ENCODE measurements at places on chromosomes 2 and 18. TPM values are rescaled to one million over a fixed set of nuclear protein-coding genes. Genes with fewer than 3 reads are reported as not detected.
A peak's percentile ranks its signal among the peaks of the same experiment; 100 is the strongest.

ITSN2 gene
- 46.2 TPM for total RNA-seq

ACVR1C gene
- 1.0 TPM for total RNA-seq

TEKT4 gene
- total RNA-seq: not detected

RUFY4 gene
- total RNA-seq: 1.6 TPM

STARD6 gene
- not detected for total RNA-seq

TMEM37 gene
- total RNA-seq: not detected

FBXO15 gene
- total RNA-seq: 3.0 TPM

DOK6 gene
- total RNA-seq: not detected

DSC3 gene
- total RNA-seq: 0.56 TPM

DNA sequence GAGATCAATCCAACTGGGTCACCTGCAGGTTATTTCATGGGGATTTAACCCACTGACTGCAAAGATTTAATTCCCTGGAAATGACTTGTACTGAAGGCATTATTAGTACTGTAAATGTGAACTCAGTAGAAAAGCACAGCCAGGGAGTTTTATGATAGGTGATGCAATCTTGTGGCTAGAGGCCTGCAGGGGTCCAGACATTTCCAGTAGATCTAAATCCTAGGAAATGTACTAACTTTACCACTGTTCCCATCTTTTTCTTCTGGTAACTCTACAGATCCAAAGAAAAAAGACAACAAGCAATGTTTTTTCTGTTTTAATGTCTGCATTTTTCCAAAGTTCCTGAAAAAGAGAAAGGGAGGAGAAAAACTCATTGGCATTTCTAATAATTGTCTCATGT is 500.1 kb downstream of the ARHGAP15 start:
- H3K4me3 ChIP-seq: no peak overlapping the region
- DNase-seq: no peak
- peaks cover 15% of the 10 kb centered on the region for H3K4me1 ChIP-seq
- no peaks in the 10 kb centered on the region for H3K27me3 ChIP-seq
- no peak overlapping the region for H3K27ac ChIP-seq
- peaks cover 69% of the 10 kb centered on the region for H3K36me3 ChIP-seq

DNA sequence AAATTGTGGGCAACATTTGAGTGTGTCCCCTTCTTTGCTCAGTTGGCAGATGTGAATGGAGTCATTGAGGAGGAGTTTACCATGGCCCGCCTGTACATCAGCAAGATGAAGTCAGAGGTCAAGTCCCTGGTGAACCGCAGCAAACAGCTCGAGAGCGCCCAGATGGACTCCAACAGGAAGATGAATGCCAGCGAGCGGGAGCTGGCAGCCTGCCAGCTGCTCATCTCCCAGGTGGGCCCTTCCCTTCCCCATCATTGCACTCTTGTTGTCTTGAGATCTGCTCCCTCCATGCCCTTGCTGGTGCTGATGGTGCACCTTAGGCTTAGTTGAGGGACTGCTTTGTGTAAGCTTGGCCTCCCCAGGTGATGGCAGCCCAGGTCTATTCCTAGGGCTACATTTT is 47.5 kb upstream of the LYPD6B start:
- peaks cover 9% of the 10 kb centered on the region for H3K36me3 ChIP-seq
- no peak for DNase-seq
- no peak overlapping the region for H3K27ac ChIP-seq
- H3K4me3 ChIP-seq: no peak overlapping the region
- peaks cover 2% of the 10 kb centered on the region for H3K4me1 ChIP-seq

GRCh38 chr2:170486730-170487129 is 228.4 kb upstream of the SP5 start:
- H3K36me3 ChIP-seq: no peaks in the 10 kb centered on the region
- no peak overlapping the region for H3K27ac ChIP-seq
- no peak for DNase-seq

DNA sequence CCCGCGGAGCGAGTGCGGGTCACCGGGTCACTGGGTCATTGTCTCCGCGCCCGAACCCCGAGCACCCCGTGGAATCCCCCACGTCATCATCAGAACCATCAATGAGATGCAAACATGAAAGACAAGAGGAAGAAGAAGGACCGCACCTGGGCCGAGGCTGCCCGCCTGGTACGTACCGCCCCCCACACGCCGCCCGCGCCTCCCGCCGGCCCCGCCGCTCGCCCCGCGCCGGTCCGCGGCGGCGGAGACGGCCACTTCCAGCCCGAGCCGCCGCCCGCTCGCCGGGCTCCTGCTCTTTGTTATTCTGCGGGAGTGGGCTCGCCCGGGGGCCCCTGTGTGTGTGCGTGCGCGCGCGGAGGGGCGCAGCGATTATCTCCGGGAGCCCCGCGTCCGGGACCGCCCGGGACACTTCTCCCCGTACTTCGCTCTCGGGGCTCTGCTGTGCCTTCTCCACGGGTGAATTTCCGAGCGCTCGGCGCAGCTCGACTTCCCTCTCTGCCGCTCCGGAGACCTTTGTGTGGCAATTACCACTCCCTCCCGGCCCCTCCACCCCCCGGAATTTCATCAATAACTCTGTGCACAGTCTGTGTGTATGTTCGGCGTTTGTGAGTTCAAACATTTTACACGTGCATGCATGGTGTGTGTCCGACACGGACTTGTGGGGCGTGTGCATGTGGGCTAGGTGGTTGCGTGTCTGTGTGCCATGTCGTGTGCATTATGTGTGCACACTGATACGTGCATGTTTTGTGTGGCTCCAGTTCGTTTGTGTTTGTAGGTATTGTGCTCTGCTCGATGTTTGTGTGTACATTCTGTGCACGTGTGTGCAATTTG is 714 bp downstream of the ASXL3 start:
- peaks cover 3% of the 10 kb centered on the region for H3K36me3 ChIP-seq
- H3K4me3 ChIP-seq: peak overlapping the region; percentile 57
- no peak overlapping the region for H3K27ac ChIP-seq
- DNase-seq: no peak

DNA sequence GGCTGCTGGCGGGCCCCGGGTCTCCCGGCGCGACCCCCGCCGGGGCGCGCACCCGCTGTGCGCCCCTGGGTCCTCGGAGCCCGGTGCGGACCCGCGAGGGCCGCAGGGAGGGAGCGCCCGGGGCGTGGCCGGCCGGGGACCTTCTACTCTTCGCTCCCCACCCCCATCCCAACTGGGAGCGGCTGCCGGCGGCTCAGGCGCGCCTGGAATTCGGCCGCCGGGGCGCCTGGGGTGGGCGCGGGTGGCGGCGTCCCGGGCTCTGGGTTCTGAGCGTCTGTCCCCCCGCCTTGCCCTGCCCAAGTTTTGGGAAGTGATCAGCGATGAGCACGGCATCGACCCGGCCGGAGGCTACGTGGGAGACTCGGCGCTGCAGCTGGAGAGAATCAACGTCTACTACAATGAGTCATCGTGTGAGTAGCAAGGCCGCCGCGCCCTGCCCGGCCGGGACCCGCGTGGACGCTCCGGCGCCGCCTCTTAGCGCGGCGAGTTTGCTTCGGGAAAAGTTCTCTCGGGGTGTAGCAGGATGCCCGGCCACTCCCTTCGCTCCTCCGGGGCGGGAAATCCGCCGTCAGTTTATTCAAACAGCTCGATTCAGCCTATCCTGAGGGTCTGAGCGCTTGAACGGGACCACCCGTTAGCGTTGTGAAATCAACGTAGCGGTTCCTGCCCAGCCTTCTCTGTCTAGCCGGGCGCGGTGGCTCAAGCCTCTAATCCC is 502 bp downstream of the TUBB6 start:
- peak overlapping the region; percentile 73 for H3K4me3 ChIP-seq
- H3K36me3 ChIP-seq: peaks cover 14% of the 10 kb centered on the region
- DNase-seq: peak; percentile 43
- H3K27me3 ChIP-seq: peaks cover 62% of the 10 kb centered on the region
- H3K27ac ChIP-seq: no peak overlapping the region

DNA sequence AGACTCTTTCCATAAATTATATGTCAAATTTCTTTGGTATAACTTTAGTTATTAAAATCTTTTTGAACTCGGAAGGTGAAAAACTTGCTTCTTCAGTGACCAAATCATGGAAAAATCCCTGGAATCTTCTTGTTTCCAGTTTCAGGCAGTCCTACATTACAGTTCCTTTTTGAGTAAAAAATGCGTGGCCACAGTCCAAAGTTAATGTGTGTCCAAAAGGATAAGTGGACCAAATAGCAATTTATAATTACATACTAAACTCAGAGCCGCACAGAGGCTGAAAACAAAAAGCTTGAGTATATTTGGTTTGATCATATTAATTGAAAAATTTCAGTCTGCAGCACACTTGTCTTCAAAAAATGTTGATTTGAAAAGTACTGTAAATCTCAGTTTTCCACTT is 28.4 kb upstream of the DYNC2LI1 start:
- DNase-seq: no peak
- H3K36me3 ChIP-seq: no peaks in the 10 kb centered on the region
- no peak overlapping the region for H3K27ac ChIP-seq
- H3K4me3 ChIP-seq: no peak overlapping the region
- no peaks in the 10 kb centered on the region for H3K27me3 ChIP-seq

- peak overlapping the region; percentile 19 for H3K4me3 ChIP-seq
- peaks cover 3% of the 10 kb centered on the region for H3K36me3 ChIP-seq
- H3K27ac ChIP-seq: peak overlapping the region; percentile 57
Observed at GRCh38 chr2:54767921-54768320, 44.5 kb downstream of the EML6 start.
